ENCODE measurements at places on chromosomes 11 and 22. TPM values are rescaled to one million over a fixed set of nuclear protein-coding genes. Genes with fewer than 3 reads are reported as not detected.
A peak's percentile ranks its signal among the peaks of the same experiment; 100 is the strongest.

DNA sequence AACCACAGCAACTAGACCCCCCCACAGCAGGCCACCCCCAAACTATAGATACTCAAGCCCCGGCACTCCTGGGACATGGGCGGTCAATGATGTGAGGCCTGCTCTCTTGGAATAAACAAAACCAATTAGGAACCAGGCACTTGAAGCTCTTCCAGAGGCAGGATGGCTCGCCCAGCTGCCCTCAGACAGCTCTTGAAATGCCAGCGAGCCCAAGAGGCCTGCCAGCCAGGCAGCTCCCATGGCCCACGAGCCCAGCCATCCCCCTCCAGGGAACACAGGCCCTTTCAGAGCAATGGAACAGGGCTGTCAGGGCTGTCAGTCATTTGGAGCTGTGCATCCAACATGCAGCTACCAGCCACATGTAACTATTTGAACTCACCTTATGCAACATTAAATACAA, 34.0 kb upstream of the TFIP11 start:
- DNase-seq = no peak

DNA sequence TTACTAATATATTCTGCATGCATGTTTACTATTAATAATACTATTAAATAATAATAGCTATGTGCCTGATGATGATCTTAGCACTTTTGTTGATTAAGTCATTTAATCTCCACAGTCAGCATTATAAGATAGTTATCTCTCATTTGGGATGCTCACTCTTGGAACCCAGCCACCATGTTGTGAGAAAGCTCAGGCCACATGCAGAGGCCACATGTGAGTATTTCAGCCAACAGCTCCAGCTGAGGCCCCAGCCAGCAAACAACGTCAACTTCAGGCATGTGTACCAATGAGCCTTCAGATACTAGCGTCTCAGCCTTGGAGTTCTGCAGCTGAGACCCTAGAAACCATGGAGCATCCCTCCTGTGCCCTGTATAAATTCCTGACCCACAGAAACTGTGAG, 798.1 kb upstream of the LRRC4C start:
- no peak for DNase-seq

DNA sequence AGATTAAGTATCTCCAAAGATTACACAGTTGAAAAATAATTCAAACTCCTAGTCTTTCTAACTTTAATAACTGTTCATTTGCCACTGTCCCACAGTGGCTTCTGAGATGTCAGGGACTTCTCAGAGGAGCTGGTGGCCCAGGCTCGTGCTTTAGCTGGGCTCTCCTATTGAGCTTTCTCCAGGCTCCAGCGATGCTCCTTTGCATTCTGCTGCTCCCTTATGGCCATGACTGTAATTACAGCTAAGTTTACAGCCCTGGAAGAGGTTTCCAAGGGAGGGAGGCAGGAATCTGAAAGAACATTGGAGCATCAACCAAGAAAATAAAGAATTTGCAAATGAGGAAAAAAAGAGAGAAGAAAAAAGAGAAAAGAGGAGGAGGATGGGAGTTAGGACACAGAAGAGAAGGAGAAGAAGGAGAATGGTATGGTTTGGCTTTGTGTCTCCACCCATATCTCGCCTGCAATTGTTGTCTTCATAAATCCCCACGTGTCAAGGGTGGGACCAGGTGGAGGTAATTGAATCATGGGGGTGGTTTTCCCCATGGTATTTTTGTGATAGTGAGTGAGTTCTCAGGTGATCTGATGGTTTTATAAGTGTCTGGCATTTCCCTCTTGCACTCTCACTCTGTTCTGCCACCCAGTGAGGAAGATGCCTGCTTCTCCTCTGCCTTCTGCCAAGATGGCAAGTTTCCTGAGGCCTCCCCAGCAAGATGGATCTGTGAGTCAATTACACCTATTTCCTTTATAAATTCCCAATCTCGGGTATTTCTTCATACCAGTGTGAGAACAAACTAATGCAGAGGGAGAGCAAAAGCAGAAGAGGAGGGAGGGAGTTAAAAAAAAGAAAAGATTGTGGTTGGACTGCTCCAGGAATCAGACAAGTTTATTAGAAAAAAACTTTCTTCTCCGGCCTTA, 857.0 kb downstream of the KCNA4 start:
- DNase-seq = peak; percentile 24

DNA sequence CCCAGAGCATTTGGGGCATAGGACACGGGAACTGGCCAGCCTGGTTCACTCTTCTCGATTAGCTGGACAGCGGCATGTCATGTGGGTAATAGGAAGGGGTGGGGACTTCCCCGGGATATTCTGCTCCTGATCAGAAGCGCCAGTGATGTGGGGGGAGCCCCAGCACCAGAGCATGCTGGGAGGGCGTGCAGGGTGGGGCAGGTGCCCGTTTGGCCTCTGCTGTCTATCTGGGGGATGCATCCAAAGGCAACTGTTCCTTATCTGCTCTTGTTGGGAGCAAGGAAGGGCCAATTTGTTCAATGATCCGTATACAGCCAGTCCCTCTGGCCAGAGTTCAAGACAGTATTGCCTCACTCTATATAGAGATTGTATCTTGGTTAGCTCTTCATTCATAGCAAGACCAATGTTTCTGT, 43.6 kb downstream of the PPARA start:
- DNase-seq = no peak

DNA sequence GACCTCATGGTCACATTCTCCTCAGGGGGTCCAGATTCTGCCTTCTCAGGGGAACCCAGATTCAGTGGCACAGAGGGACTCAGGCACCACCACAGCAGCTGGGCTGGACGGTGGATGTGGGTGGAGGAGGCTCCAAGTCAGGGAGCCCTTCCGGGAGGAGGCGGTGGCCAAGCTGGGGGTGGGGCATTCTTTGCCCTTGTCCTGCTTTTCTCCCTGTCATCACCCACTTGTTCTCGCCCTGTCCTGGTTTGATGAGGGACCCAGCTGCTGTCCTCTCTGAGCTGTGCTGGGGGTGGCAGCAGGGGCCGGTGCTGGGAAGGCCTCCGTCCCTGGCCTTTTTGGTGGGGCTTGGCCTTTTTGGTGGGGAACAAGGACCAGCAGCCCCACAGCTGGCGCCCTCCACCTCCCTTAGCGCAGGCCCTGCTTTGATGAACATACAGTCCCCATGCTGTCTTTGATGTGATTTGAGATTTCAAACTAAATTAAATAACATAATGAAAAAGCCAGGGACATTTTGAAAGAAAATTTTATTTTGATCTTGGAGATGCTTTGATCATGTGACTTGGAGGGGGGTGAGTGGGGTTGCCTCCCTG, 1168.2 kb downstream of the BRD1 start:
- no peak for DNase-seq

- DNase-seq = peak; percentile 81
Observed at GRCh38 chr22:38868886-38869381, 3.1 kb downstream of the CBX6 start.

DNA sequence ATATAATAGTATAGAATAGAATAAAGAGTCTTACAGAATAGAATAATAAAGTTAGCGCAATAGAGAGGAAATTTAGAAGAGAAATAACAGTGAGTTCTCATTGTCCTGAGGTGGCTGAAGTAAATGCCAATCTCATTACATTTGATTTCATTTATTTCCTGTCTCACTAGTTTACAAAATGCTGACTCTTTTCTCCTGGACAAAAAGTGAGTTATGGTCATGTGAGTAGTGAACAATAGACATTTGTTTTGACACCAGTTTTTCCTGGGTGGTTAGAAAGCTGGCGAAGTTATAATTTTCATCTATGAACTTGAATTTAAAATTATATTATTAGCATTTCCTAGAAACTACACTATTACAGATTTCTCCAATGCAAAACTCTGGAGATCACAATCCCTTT, 143.7 kb downstream of the TYR start:
- no peak for DNase-seq

- peak; percentile 33 for DNase-seq
Observed at GRCh38 chr11:114348200-114349191, 51.8 kb downstream of the C11orf71 start.

DNA sequence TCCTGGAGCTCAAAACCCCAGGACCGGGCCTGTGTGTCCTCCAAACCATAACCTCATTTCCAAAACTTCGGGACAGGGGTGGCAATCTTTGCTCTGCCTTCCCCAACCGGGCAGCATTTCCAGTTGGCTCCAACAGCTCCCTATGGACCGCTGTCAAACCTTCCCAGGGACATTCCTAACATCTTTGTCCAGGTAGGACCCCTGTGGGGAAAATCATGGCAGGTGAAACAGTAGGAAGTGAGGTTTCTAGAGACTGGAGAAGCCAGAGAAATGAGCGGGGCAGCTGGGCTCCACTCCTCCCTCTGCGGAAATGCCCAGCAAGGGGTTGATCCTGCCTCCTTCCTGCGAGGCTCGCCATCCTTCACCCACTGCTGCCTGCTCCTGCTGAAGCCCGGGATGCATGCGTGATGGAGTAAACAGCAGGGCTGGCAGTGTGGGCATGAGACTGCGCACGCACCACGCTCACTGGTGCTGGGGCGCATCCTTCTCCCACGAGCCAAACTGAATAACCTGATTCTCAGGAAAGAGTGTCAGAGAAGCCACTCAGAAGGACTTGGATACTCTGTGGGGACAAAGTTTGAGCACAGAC, 136.4 kb downstream of the BUD13 start:
- no peak for DNase-seq

TBX1 gene
- 0.11 TPM for total RNA-seq

ATG13 gene
- 68.9 TPM for total RNA-seq

MIOX gene
- not detected for total RNA-seq

PDE2A gene
- 52.3 TPM for total RNA-seq
